Activated CD4-positive, alpha-beta T cell treated with anti-CD3 and anti-CD28 coated beads, Interleukin-2, amount 50 U/mL, for 4 hours (primary cell): ENCODE measurements at places on chromosomes 13 and 19.

DNA sequence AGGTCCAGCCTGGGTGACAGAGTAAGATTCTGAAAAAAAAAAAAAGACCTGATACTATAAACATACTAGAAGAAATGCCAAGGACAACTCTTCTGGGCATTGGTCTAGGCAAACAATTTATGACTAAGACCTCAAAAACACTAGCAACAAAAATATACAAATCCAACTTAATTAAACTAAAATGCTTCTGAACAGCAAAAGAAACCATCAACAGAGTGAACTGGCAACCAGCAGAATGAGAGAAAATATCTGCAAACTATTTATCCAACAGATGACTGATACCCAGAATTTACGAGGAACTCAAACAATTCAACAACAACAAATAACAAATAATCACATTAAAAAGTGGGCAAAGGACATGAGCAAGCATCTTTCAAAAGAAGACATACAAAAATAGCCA, 26.8 kb upstream of the GPC6 start:
- DNase-seq: no peak

DNA sequence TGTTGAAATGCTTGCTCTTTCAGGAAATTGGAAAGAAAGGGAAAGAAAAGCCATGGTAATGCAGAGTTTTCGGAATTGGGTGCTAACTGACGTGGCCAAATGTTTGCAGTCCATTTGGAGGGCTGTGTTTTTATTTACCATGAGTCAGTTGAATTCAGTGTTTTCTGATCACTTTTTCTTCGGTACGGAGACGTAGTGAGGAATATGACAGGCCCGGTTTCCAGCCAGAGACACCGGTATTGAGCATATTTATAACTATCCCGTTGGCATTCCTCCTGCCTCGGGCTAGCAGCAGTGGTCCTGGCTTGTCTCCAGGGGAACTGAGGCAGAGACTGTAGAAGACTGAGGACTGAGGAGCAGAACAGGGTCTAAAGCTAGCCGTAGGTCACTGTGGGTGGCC, 1.0 kb downstream of the CDC16 start:
- DNase-seq: no peak

DNA sequence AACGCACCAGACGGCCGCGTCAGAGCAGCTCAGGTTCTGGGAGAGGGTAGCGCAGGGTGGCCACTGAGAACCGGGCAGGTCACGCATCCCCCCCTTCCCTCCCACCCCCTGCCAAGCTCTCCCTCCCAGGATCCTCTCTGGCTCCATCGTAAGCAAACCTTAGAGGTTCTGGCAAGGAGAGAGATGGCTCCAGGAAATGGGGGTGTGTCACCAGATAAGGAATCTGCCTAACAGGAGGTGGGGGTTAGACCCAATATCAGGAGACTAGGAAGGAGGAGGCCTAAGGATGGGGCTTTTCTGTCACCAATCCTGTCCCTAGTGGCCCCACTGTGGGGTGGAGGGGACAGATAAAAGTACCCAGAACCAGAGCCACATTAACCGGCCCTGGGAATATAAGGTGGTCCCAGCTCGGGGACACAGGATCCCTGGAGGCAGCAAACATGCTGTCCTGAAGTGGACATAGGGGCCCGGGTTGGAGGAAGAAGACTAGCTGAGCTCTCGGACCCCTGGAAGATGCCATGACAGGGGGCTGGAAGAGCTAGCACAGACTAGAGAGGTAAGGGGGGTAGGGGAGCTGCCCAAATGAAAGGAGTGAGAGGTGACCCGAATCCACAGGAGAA, 1.9 kb downstream of the PPP1R12C start:
- no peak for DNase-seq

DNA sequence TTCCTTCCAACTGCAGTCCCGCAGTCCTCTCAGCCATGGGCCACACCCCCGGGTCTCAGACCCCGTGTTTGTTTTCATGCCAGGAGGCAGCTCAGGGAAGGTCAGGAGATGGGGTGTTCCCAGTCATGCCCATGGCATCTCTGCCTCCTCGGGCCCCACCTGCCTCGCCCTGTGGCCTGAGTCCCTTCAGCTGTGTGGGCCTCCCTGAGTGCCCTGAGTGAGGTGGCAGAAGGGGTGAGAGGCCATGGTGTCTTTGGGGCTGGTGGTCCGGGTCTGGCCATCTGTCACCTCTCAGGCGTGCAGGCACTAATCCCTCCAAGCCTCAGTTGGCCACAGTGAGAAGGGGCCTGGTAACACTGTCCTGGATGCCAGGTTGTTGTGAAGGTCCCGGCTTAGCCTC, 10.9 kb upstream of the KDM4B start:
- DNase-seq: no peak

DNA sequence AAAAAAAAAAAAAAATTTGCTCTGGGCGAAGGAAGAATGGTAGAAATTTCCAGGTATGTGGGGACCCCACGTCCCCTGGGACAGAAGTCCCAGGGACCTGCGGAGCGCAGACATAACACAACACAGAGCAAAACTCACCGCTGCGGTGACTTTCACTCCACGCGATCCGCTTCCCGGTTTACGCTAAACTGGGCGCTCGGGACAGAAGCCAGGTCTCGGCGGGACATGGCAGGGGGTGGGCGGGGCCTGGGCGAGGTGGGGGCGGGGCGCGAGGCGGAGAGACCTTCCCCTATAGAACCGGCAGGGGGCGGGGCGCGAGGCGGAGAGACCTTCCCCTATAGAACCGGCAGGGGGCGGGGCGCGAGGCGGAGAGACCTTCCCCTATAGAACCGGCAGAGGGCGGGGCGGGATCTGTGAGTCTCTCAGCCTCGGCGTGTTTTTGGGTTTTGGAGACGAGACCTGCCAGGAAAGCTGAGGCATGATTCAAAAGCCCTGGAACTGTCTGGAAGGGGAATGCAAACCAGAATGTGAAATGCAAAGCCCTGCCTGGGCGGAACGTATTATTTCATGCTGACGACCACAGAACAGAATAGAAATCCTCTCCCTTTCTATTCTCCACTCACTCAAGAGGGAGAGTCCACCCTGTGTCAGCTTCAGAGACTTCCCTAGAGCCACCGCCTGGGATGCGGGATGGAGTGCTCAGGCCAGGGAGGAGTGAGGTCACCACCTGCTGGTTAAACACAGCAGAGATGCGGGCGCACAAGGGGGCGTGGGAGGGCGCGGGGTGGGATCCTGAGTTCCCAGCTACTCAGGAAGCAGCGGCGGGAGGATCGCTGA, 20.2 kb upstream of the ERVV-1 start:
- peak; percentile 73 for DNase-seq

- DNase-seq: no peak
Observed at GRCh38 chr13:28541966-28542365, 47.0 kb upstream of the FLT1 start.

DNA sequence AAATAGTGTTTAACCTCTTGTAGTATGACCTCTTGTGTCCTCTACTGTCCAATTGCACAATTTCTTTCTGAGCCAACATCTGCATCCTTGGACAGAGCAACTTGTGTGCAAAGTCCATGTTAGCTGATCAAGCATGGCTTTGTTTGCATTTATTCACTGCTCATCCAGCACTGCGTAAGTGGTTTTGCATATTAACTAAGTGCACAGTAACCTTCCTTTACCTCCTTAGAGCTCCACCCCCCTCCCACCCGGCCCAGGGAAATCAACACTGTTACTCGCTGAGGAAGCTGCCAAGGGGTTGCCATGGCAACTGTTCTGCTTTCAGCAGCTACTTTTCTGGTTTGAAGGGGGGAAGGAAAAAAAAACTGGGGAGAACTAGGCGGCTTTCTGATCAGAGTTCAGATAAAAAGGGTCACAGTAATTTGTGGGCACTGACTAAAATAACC, 153.5 kb upstream of the KLF12 start:
- DNase-seq: peak; percentile 77

DNA sequence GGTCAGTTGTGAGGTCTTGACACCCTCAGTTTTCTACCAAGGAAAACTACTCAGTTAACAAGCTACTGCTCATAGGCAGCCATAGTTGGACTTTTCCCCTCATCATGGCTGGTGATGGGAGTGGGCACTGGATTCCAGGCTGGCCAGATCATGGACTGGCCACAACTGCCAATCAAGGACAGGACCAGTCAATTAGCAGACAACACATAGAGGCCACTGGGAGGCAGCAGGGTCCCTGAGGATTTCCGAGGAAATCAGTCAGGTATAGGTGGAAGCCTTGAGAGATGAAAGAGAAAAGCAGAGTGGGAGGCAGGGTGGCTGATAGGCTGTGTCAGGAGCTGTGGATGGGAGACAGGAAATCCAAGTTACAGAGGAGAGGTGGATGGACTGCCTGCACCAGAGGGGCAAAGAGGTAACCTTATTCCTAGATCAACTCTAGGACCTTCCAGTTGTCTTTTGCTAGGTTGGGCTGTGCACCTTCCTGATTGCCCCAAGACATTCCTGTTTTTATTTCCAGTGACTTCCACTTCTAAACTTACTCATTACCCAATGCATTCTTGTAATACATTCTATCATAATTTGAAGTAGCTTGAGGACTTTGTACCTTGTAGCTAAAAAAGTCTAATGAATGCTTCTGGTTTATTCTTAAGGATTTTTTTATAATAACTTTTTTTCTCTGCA, 361.8 kb downstream of the KCNRG start:
- DNase-seq: no peak

DNA sequence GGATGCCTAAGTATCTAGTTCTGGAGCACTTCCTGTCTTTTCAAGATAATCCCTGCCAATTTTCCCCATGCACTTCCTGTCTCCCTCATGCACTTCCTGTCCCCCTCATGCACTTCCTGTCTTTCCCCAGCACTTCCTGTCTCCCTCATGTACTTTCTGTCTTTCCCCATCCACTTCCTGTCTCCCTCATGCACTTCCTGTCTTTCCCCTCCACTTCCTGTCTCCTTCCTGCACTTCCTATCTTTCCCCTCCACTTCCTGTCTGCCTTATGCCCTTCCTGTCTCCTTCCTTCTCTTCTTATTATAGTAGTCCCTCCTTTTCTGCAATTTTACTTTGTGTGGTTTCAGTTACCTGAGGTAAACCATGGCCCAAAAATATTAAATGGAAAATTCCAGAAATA, 3.0 kb upstream of the TNNT1 start:
- no peak for DNase-seq

- no peak for DNase-seq
Observed at GRCh38 chr13:39959497-39960144, 304.2 kb downstream of the COG6 start.

DNA sequence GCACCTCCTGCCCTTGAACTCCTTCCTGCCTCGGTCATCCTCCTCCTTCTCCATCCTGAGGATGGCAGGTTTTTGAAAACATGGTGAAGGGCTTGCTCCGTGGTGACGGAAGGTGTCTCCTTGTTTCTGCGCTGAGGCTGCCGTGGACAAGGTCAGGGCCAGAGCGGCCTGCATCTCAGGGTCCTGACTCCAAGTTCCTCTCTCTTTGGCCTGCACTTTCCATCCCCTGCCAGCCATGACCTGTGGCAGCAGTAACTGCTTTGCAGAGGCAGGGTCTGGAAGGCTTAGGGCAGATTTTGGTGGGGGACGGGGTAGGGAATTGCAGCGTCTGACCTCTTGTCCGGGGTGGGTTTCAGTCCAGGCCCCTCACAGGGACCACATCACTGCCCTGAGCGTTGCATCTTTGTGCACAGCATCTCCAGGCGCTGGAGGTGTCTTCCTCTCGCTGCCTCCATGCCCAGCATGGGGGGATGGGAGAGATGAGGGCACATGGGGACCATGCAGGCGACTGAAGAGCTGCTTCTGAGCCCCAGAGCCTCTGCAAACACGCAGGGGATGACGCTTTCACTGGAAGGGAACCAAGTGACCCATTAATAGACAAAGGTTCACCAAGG, 216.8 kb downstream of the TEX29 start:
- no peak for DNase-seq

GRCh38 chr19:33866696-33867095, 70.0 kb downstream of the KCTD15 start:
- no peak for DNase-seq

DNA sequence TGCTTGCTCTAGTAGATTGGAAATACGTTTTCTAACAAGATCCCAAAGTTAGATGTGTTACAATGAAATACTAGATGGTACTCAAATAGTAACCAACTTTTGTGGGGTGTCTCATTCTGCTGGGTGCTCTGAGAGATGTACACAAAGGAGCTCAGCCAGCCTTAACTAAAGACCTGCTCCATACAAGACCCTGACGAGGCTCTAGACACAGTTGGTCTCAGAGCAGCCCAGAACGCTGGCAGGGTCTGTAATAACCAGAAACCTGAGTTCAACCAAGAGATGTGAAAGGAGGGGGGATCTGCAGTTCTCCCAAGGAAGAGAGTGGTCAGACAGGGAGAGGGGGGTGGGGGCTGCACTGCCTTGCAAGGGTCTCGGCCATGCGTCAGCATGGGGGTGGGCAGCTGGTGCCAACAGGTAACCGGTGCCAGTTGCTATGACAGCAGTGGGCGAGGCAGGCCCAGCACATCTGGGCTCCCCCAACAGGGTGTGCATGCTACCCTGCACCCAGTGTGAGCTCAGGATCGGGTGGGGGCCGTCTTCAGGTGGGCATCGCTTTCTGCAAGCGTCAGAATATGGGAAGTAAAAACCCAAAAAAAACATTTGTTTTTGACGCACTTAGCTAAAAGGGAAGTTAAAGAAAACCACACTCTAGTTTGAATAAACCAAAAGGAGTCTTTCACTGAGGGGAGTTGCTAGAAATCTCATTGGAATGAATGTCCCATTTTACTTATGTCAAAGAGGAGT, 68.0 kb upstream of the GPR183 start:
- no peak for DNase-seq

- DNase-seq: no peak
Observed at GRCh38 chr19:6876748-6877147, 10.6 kb upstream of the ADGRE1 start.

DNA sequence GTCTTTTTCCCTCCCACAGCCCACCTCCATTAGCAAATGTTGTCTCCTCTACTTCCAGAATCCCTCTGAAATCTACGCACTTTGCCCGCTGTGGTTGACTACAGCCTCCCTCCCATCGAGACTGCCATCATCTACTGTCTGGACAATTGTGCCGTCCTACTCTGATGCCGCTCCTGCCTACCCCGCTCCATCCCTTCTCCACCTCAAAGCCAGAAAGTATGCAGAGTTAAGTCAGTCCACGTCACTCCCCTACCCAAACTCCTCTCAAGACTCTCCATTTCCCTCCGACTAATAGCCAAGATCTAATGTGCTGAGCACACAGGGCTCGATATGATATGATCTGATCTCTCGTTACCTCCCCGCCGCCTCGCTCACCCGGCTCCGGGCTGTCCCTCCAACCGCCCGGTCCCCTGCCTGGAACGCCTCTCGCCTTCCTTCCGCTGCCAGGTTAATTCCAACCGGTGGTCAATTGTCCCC, 556 bp downstream of the CACTIN start:
- DNase-seq: no peak

GRCh38 chr19:43591904-43592772, 3.8 kb downstream of the IRGQ start:
- DNase-seq: no peak

- DNase-seq: no peak
Observed at GRCh38 chr19:8194528-8195267, 14.5 kb upstream of the CERS4 start.

- DNase-seq: peak; percentile 91
Observed at GRCh38 chr13:114128624-114129522, 3.5 kb downstream of the RASA3 start.
